GM13977 (cell line): ENCODE measurements at places on chromosomes 6 and 20.
A peak's percentile ranks its signal among the peaks of the same experiment; 100 is the strongest.

- no peak for DNase-seq
These were observed 92.8 kb upstream of the MLN start for GRCh38 chr6:33896391-33897188.

DNA sequence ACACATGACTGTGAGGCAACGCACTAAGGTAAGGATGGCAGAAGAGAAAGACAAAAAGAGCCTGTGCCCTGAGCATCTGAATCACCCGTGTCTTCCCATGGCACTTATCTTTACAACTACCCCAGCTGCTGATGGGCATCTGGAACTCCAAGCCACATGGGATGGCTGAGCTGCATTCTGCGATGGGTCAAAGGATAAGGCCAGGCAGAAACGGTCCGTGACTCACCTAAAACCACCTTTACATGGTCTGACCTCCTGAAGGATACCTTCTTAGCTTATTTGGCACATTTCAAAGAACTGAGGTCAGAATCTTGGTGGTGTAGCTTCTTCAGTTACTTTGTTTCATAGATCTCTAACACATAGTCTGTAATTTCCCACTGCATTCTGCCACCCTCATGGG, 99.7 kb downstream of the DNAH8 start:
- no peak for DNase-seq

GRCh38 chr20:6784767-6785166, 17.3 kb downstream of the BMP2 start:
- DNase-seq: no peak

- peak; percentile 10 for DNase-seq
These were observed 754.5 kb downstream of the PTPRT start for GRCh38 chr20:42435230-42435629.

- DNase-seq: no peak
These were observed 23.4 kb upstream of the KCNG1 start for GRCh38 chr20:51046021-51046985.

GRCh38 chr6:136784271-136784664, 8.0 kb downstream of the MAP3K5 start:
- DNase-seq: no peak
